ENCODE measurements at places on chromosomes 2 and 18. TPM values are rescaled to one million over a fixed set of nuclear protein-coding genes. Genes with fewer than 3 reads are reported as not detected.

Gene GALR1
- total RNA-seq = 0.16 TPM

Gene VIT
- total RNA-seq = 5.6 TPM

- no peaks in the 10 kb centered on the region for H3K27me3 ChIP-seq
- no peaks in the 10 kb centered on the region for H3K36me3 ChIP-seq
- peaks cover 11% of the 10 kb centered on the region for H3K4me1 ChIP-seq
- DNase-seq = no peak
- no peak overlapping the region for H3K27ac ChIP-seq
- no peak overlapping the region for H3K4me3 ChIP-seq
Observed at GRCh38 chr2:23321751-23322150, 63.2 kb upstream of the KLHL29 start.

GRCh38 chr2:8992643-8993042 lies 10.8 kb downstream of the MBOAT2 start:
- no peaks in the 10 kb centered on the region for H3K4me1 ChIP-seq
- no peaks in the 10 kb centered on the region for H3K27me3 ChIP-seq
- DNase-seq = no peak

Gene SP140L
- 7.9 TPM for total RNA-seq

DNA sequence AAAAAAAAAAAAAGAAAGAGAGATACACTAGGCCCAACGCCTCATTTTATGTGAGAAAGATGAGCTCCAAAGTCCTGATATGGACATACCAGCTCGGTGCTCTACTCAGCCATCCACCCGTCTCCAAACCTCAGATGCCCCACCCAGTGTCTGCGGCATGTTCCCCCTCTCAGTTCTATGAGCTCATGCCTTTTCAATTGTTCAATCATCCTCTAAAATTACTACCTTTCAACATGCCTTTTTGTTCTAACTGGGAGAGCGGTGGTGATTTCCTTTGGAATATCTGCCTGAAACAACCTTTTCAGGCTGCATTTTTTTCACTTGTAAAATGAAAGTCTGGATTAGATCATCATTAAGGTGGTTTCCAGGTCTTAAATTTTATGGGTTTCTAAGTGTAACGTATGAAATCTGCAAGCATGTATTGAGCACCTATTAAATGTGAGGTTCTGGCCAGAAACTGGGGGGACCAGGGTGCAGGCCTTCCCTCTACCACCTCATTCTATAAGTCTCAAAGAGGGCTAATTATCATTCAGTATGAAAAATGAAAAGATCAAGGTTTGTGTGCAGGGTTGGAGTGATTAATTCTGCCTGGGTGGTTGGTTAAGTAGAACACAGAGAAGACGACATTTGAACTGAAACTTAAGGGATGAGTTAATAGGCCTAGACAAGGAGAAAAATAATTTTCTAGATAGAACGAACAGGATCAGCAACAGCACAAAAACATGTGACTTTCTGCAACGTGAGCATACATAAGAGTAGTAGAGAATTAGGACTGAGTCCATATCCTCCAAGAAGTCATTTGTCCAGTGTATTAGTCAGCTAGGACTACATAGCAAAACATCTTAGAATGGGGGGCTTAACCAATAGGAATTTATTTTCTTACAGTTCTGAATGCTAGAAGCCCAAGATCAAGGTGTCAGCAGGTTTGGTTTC lies 87.4 kb upstream of the GLS start:
- H3K4me3 ChIP-seq = no peak overlapping the region
- H3K36me3 ChIP-seq = no peaks in the 10 kb centered on the region
- H3K27me3 ChIP-seq = no peaks in the 10 kb centered on the region
- H3K4me1 ChIP-seq = no peaks in the 10 kb centered on the region
- DNase-seq = no peak

DNA sequence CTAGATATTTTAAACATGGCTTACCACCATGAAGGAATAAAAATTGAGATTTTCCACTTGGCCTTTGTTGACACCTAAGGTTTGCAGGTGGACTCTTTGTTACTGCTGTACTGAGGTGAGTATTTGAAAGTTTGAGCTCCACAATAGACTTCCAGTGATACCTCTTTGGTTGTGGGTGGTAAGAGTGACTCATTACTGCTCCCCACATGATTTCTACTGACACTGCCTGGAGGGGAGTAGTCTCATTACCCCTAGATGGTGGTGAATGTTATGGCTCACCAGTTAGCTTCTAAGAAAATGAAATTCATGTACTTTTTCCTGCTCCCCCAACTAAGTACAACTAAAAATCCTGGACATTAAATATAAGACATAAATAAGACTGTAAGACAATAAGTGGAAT lies 1183.1 kb upstream of the TMEFF2 start:
- H3K27ac ChIP-seq = no peak overlapping the region
- H3K27me3 ChIP-seq = no peaks in the 10 kb centered on the region

DNA sequence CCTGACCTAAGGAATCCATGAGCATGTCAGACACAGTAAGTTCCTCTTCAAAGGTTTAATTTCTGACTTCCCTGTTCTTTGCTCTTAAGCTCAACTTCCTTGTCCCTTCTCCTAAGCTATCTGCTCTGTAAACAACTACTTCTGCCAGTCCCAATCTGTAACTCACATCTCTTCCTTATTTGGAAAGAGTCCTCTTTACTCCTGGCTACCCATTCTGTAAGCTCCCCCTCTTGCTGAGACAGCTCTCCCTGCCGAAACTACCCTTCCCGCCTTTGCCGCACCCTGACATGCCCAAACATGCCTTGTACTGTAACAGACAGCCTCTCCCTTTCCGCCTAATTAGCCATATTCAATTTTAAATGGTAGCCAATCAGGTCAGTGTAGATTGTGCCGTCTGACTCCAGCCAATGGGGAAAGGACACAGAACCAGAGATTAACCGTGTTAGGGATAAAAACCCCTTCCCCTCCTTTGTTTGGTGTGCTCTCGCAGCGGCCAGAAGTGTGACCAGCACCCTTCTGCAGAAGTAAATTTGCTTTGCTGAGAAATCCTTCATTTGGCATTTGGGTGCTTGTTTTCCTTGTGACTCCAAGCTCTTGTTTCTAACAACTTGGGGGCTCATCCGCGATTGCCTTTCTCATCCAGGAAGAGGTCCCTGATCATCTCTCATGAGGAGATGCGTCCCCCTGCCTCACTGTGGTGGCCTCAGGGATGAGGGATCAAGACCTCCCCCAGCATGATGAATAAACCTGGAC lies 49.0 kb downstream of the PIAS2 start:
- no peaks in the 10 kb centered on the region for H3K27me3 ChIP-seq
- no peaks in the 10 kb centered on the region for H3K36me3 ChIP-seq
- DNase-seq = no peak
- no peaks in the 10 kb centered on the region for H3K4me1 ChIP-seq
- no peak overlapping the region for H3K4me3 ChIP-seq

- no peaks in the 10 kb centered on the region for H3K4me1 ChIP-seq
- H3K36me3 ChIP-seq = no peaks in the 10 kb centered on the region
- no peak overlapping the region for H3K27ac ChIP-seq
- H3K4me3 ChIP-seq = no peak overlapping the region
- no peaks in the 10 kb centered on the region for H3K27me3 ChIP-seq
Observed at GRCh38 chr2:236208019-236208926, 40.1 kb upstream of the GBX2 start.

Measured in testis (tissue), 5 donors.